ENCODE measurements at places on chromosomes 3 and 15.

DNA sequence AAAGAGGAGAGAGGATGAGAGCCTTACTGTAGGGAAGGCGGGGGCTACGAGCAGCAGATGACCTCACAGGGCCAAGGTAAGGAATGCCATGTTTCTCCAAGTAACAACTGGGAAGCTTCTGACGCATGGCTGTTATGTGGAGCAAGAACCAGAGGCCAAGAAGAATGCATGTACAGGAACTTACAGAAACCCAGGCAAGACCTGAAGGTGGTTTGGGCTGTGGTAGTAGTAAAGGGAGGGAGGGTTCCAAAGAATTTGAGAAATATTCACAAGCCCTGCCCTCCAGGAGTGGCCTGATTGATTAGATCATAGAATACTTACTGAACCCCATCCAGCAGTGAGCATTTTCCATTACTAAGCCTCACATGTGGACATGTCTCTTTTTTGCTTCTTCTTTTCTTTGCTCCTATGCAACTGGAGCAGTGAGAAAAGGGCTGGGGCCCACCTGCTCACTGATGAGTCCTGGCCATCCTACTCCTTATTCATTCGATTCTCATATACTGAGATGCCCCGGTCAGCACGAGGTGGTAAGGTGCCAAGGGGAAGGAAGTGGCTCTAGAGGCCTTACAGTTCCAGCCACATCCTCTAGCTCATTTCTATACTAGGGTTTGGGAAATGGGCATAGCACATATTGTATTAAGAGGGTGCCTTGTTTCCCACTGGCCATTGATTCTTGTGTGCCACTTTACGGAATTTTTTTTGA is 8.3 kb upstream of the SLC12A8 start:
- DNase-seq = no peak

- no peak for DNase-seq
Measured at GRCh38 chr3:94862703-94863102, 799.8 kb downstream of the NSUN3 start.

DNA sequence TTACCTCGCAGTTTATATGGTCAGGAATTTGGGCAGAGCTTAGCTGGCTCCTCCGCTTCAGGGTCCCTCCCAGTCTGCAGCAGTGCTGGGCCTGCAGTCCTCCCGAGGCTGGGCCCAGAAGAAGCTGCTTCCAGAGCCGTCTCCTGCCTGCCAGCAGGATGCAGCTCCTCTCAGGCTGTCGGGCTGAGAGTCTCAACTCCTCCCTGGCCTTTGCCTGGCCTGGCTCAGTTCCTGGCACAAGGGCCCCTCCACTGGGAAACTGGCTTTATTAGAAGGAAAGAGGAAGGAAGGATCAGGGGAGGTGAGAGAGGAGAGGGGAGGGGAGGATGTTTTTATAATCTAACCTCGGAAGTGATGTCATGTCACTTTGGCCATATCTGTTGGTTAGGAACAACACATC is 72.8 kb downstream of the GABRG3 start:
- DNase-seq = no peak

GRCh38 chr15:57156210-57156884 is 220.0 kb upstream of the CGNL1 start:
- no peak for DNase-seq

DNA sequence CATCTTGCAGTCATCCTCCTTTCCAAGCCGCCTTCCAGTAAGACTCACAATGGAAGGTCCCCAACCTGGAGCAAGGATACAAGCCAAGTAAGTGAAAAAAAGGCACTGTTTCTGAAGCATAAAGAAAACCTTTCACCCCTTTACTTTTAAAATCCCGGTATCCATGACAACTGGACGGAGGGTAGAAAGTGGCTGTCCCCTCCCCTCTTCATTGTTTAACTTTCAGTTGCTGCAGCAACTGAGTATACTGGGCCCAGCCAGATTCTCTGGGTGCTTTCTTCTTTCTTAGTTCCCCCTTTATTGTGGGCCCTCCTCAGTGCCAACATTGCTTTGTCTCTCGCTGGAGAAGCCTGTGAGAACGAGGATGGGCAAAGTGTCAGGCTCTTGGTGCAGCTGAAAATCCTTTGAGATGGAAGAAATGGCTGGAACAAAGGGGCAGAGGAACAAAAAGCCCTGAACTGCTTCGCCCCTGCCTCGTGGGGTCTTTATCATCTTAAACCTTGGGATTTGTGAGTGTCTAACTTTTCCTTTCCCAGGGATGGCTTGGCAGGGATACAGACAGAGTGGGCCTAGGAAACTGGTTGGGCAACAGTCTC is 224.0 kb upstream of the RGMA start:
- no peak for DNase-seq

DNA sequence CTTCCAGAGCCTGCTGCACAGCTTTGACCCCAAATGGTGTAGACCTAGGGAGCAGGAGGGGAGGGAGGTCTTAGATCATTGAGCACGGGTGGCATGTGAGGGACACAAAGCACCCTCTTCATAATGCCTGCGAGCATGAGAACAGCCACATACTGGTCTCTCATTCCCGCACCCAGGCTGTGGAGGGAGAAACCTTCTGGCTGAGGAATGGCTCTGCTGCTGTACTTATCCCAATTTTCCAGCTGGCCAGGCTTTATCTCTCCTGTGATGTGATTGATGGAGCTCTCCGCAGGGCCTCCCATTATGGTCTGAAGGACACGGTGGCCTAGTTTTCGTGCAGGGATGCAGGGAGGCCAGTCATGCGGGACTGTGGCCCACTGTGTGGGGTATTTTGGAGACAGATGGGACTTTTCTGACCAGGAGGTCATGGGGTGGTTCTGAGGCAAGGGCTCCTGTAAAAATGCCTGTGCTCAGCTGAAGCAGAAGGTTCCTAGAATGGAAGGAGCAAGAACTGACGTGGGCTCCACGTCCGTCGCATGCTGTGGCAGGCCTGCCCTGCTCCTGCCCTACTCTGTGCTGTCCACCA is 251.5 kb downstream of the PLCL2 start:
- no peak for DNase-seq

DNA sequence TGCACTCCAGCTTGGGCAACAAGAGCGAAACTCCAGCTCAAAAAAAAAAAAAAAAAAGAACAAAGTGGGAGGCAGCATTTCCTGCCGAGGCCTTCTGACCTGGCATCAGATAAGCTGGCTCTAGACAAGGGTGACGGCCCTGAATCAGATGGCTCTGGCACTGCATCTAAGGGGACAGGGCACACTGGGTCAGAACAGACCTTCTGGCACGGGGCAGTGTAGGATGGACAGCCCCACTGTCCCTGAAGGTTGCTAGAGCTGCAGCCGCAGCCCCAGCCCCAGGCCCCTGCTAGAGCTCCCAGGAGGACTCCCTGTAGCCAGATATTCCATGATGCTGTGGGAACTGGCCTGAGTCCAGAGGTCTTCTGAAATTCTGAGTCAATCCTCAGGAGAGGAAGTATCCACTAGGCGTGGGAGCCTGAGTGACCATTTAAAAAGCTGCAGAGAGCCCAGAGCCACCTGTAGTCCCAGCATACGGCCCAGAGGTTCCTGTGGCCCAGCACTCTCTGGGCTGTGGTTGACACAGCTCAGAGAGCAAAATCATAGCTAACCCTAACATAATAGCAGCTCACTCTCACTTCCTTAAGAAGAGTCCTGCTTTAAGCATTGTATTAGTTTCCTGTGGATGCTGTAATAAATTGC is 69.2 kb upstream of the MFGE8 start:
- DNase-seq = no peak

- no peak for DNase-seq
Measured at GRCh38 chr3:41274944-41275668, 75.8 kb downstream of the CTNNB1 start.

DNA sequence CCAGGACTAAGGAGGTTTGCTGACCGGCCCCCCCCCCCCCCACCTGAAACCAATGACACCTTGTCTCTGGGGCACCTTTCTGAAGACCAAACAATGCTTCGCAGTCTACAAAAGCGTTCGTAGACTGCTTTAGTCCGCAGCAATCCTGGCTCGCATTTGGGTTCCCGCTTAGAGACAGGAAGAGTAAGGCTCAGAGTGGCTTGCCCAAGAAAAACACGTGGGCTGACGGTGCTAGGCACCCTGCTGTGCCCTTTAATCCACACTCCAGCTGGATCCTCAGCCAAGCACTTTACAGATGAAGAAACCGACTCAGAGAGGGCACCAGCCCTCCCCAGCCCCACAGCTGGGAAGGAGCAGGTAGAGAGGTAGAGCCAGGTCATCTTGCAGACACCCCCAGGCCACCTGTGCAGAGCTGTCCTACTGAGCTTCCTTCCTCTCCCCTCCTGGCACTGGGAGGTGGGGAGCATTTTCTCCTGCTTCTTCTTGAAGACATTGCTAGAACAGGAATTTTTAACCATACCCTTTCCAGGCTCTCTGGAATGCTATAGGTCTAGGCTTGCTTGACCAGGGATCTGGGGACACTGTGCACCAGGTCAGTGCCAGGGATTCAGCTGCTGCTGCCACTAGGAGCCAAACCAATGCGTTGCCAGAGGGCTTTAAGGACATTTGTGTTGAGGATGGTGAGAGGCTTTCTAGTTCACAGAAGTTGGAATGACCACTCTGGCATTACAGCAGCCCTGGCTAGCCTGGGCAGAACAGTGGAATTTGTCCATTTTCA is 1.0 kb upstream of the KLF15 start:
- DNase-seq = no peak

GRCh38 chr3:69590111-69590510 is 149.2 kb upstream of the MITF start:
- no peak for DNase-seq

- DNase-seq = no peak
Measured at GRCh38 chr3:114809668-114810413, 337.2 kb downstream of the ZBTB20 start.

GRCh38 chr3:123540285-123540684 is 44.6 kb downstream of the HACD2 start:
- DNase-seq = no peak

- no peak for DNase-seq
Measured at GRCh38 chr3:124791639-124792151, 61.4 kb downstream of the UMPS start.

DNA sequence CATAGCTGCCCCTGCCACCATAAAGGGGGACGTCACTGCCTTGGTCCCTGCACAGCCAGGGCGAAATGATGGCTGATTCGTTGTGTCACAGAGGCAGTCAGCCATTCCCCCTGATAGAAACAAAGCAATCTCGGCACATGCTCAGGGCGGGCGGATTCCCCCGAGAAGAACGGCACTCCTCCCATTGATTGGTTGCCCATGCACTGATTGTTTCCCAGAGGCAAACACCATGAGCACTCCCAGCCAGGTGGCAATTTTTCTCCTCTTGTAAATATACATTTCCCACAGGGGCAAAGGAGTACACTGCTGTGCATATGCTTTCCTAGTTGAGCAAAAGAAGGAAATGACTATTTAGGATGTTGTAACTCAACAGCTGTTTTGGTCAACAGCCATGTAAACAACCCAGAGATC is 56.5 kb downstream of the KY start:
- no peak for DNase-seq

GRCh38 chr15:81492331-81492968 is 118.4 kb upstream of the TMC3 start:
- DNase-seq = no peak

- DNase-seq = no peak
Measured at GRCh38 chr15:35834216-35834830, 288.4 kb upstream of the DPH6 start.

DNA sequence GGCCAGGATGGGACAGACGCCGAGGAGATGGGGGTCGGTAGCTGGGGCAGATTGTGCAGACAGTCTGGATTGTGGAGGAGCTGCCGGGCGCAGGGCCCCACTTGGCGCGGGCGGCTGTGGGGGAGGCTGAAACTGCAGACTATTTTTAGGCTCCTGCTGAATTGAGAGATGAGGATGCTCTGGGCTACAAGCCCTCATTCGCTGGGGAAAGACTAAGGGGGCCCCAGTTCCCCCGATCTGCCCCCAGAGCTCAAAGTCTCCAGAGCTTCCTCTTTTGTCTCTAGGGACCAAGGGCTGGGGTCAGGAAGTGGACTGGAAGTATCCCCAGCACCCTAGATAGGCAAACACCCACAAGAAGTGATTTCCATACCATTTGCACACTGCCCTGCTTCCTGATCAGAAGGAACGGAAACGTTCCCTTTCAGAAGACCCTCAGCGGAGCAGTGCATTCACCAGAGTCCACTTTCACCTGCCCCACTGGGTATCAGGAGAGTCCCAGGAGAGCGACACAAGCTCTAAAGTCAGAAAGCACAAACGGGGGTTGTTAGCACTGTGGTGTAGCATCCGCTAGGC is 29.7 kb downstream of the SEMA7A start:
- DNase-seq = no peak

GRCh38 chr15:92831336-92831654 is 68.8 kb upstream of the CHD2 start:
- DNase-seq = no peak

GRCh38 chr3:157573281-157573680 is 70.1 kb upstream of the VEPH1 start:
- no peak for DNase-seq

- DNase-seq = no peak
Measured at GRCh38 chr15:29889542-29890329, 67.5 kb upstream of the TJP1 start.

- DNase-seq = no peak
Measured at GRCh38 chr15:98673133-98673532, 24.8 kb downstream of the IGF1R start.

DNA sequence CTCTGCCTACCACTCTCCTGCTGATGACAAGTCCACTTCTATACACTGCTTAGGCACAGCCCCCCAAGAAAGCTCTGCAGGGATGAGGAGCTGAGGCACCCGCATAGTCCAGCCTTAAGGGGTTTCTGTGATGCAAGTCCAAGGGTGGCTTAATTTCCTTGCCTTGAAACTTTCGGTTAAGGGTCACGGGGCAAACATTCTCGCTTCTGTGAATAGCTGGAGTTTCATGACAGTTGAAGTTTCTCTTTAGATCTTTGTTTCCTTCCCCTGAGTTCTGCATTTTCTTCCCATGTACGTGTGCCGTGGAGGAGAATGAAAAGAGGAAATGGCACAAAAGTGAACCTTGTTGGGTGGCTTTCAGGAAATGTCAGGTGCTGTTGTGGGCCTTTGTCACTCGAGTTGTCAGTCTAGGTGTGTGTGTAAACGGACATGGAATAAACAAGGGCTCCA is 7.0 kb downstream of the GPR160 start:
- no peak for DNase-seq

DNA sequence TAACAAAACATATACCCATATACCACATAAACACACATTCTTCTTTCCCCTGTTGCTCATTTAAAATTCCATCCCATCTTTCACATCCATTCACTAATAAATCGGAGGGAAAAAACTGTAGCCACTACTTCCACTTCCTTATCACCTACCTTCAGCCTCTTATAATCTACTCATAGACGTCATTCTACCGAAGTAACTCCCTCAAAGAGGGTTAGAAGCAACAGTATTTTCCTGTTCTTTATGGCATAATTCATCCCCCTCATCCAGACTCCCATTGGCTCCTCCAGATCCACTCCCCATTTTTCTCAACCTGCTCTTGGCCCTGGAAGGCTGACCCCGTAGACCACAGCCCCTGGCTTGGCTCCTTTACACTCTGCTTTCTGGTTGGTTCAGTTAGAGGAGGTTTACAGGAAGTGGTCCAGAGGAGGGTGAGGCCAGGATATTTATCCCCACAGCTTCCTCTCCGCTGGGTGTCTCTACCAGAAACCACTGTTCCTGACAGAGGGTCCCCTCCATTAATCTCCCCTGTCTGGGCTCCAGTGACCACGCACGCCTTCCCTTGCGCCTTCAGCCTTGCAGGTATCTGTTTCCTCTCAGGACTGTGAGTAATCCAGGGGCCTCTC is 46.3 kb downstream of the FMN1 start:
- DNase-seq = no peak

- DNase-seq = no peak
Measured at GRCh38 chr15:40407330-40407990, 1.9 kb downstream of the IVD start.

GRCh38 chr3:37130448-37130847 is 43.9 kb downstream of the LRRFIP2 start:
- no peak for DNase-seq

GRCh38 chr3:101936419-101937356 is 87.4 kb downstream of the NFKBIZ start:
- no peak for DNase-seq

All from NCI-H2107 (cell line).